ENCODE measurements at places on chromosomes 6 and 20.

- DNase-seq, result no peak
These were observed 199.3 kb upstream of the SGK1 start for GRCh38 chr6:134517145-134517658.

DNA sequence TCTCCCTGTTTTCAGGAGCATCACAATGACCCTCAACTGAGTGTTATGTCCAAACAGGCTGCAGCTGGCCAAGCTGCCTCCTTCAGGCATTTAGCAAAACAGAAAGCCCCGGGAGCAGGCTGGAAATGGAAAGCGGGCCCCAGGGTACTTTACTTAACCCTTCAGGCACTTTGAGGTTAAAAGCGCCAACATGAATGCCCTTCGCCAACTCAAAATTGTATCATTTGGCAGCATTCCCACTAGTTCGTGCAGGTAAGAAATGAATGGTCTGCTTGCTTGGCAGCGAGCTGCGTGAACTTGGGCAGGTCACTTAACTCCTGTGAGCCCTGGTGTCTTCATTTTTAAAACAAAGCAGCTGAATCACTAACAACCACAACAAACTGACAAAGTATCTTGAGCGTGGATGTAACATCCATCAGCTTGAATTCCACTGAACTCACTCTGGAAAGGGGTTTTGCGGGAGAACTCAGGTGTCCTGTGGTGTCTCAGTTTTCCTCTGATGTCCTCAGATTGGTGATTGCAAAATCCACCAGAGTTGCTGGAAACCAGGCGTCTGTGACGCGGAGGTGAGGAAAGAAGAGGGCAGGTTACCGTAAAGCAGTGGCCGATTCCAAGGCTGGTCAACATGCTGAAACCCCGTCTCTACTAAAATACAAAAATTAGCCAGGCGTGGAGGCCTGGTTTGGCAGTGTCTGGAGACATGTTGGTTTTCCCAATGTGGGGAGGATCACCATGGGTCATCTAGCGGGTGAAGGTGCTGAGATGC, 118.8 kb upstream of the ZNF217 start:
- DNase-seq, result no peak

GRCh38 chr20:35680452-35681183, 15.9 kb upstream of the CPNE1 start:
- no peak for DNase-seq

GRCh38 chr6:125219361-125219895, 65.9 kb downstream of the TPD52L1 start:
- no peak for DNase-seq

- DNase-seq, result no peak
These were observed 151.6 kb downstream of the SYNDIG1 start for GRCh38 chr20:24620937-24621519.

DNA sequence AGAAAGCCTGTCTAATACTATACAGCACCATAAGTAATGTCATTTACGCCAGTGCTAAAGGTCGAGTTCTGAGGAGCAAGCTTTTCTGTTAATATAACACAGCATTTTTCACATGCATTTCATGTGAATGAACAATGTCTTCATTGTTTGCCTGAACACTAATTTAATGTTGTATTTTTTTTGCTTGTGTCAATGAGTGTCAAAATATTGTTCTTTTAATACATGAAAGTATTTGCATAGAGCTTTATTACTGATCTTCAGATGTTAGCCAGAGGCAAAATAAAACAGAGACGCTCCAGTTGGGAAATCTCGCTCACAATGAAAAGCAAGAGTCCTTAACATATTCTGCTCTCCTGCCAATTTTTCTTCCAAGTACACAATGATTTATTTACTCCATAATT, 151.8 kb downstream of the FOXC1 start:
- DNase-seq, result no peak

DNA sequence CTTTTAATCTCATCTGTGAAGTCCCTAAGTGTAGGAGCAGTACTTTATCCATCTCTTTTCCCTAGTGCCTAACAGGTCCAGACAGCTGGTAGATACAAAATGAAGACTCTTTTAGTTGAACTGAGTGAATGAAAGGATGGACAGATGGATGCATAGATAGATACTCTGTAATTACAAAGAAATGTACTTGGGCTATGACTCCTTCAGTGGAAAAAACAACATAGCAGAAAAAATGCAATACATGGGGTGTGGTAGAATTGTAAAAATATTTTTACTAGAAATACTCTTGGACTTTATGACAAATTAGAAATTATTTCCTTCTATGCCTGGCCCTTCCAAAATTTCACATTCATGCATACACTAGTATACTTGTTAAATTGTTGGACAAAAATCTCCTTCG, 29.3 kb downstream of the KCNQ5 start:
- no peak for DNase-seq

DNA sequence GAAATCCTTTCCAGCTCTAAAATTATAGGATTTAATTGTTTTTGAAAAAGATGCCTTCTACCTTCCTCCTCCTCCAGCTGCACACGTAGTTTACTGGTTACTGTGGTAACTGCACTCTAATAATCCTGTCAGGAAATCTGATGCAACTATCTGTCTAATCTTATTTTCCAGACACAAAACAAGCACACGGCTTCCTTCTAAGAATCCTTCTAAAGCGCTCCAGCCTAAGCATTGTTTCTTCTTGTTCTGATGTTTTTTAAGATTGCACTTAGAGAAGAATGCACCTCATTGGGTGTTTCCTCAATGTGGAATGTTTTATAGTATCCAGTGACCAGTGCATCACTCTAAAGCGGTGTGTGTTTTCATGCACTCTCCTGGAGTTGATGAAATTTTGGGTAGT, 63.6 kb downstream of the CARMIL1 start:
- no peak for DNase-seq

- no peak for DNase-seq
These were observed 126.5 kb downstream of the MBOAT1 start for GRCh38 chr6:20085817-20086216.

GRCh38 chr6:2230659-2231277, 14.6 kb downstream of the GMDS start:
- no peak for DNase-seq

- no peak for DNase-seq
These were observed 34.8 kb upstream of the PSMF1 start for GRCh38 chr20:1083431-1084080.

GRCh38 chr20:46681032-46681854, 8.0 kb downstream of the TP53RK start:
- peak; percentile 77 for DNase-seq

DNA sequence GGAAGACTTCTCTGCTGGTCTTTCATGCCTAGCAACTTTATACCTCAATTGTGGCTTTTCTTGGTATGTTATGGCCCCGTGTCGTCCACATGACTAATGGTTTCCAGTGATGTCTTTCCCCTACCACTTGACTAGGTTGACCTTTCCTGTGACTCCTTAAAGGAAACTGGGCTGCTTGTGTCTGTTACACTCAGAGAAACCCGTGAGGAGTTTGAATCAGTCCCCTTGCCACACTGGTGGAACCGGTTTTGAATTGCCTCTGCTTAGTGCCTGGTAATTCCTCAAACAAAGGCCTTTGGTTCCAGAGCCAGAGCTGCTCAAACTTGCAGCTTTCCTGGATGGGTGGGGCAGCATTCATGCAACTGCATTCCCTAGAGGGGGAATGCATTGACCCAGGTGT, 21.9 kb downstream of the ECT2L start:
- DNase-seq, result no peak

DNA sequence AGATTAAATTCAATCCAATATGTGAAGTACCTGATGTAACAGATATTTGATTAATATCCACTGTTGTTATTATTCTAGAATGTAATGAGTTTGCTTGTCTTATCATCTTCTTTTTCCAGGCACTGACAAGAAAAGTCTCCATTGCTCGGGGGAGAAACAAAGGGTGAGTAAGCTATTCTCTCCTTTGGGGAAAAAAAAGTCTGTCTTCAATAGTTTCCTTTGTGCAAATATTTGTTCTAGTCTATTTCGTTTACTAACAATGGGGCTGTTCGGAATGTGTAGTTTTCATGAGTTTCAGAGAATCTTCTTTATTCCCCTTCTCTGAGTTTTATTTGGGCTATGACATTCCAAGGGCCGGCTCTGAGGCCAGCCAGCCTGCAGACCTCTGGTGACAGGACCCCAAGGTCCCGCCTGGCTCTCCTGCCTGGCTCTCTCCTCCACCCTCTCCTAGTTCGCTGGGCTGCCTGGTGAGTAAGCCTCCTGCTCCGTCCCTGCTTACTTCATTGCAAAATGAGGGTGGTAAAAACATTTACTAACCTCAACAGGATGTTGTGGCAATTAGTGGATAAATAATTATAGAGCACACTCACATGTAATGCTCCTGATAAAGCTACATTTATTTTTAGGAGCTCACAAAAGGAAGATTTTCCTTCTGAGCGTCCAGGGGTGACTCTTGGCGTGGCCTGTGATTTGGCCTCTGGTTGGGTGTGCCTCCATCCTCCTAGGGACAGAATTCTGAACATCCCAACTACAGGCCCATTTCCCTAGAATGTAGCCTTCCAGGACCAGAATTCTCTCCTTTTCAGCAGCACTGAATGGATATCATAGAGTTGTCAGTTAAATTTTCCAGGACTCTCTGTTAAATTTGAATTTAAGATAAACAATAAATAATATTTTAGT, 43.1 kb upstream of the SNX9 start:
- DNase-seq, result no peak

GRCh38 chr6:75403563-75404080, 90.0 kb downstream of the FILIP1 start:
- DNase-seq, result no peak

DNA sequence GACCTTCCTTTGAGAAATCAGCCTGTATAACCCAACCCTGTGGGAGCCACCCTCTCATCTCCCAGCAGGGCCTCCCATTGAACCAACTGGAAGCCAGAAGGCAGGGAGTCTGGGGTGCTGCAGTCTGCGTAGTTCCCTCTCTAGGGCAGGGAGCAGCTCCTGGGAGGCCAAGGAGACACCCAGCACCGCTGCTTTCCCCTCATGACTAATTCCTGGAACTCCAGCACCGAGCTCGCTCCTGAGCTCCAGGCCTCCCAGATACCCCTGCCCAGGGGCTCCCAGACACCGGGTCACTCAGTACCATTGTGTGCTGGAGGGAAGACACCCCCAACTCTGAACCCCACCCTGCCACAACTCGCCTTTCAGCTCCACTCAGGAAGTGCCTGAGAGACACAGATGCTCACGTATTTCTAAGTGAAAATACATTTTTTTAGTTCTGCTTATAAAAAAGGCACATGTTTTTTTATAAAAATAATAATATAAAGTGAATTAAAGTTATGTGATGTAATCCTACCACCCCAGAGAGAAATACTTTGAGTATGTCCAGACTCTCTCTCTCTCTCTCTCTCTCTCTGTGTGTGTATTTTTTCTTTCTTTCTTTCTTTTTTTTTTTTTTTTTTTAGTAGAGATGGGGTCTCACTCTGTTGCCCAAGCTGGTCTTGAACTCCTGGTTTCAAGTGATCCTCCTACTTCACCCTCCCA, 17.5 kb downstream of the PIM1 start:
- DNase-seq, result no peak

GRCh38 chr20:35544436-35544835, 2.6 kb downstream of the ERGIC3 start:
- no peak for DNase-seq

DNA sequence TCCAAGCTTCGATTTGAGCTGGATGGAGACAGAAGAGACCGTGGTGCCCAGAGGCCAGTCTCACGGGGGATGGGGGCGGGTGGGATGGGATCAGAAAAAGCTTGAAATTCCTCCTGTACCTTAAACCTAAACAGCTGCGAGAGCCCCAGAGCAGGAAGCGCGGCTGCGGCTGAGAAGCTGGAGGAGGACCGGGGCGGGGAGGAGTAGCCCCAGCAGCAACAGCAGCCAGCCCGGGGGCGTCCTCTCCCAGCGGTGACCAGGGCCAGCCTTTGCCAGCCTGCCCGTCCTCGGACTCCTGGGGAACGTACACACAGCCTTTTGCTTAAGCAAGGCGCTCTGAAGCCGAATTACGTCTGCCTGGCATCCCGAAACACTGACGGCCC, 17.4 kb upstream of the PRDM13 start:
- no peak for DNase-seq
